CD4-positive, alpha-beta T cell (primary cell): ENCODE measurements at places on chromosomes 1 and 21. TPM values are rescaled to one million over a fixed set of nuclear protein-coding genes. Genes with fewer than 3 reads are reported as not detected.
A peak's percentile ranks its signal among the peaks of the same experiment; 100 is the strongest.

- peaks cover 5% of the 10 kb centered on the region for H3K27me3 ChIP-seq
- no peak overlapping the region for H3K27ac ChIP-seq
- no peak overlapping the region for H3K4me3 ChIP-seq
Observed at GRCh38 chr1:111833334-111833733, 77.6 kb downstream of the DDX20 start.

DNA sequence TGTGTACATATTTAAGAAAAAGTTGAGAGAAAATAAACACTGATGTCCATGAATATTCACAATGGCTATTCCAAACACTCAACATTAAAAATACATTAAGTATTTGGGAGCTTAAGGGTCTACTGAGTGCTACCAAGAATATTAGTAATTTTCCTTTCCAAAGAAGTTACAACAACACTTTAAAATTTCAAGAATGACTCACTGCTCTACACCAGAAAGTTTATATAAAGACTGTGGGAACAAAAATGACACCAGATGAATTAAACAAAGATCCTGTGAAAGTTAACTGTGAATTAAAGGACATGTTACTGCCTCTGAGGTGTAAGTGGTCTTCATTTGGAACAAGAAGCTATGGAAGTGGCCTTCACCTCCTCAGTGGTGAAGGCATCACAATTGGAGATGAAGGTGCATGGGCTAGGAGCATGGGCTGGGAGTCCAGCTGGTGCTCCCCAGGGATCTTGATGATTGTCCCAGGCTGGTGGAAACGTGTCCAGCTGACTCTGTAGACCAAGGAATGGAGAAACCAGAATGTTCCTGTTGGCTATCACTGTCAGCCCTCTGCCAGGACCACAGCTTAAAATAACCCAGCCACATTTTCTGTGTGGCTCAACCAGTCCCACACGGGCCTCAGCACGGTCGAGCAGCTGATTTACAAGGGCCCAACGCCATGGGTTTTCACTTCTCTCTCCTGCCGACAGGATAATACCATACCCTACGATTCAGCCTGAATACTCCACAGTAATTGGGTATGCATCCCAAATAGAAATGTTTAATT, 28.8 kb downstream of the TAF5L start:
- no peaks in the 10 kb centered on the region for H3K4me1 ChIP-seq
- DNase-seq: no peak
- no peak overlapping the region for H3K27ac ChIP-seq
- H3K4me3 ChIP-seq: no peak overlapping the region
- H3K27me3 ChIP-seq: no peaks in the 10 kb centered on the region

DNA sequence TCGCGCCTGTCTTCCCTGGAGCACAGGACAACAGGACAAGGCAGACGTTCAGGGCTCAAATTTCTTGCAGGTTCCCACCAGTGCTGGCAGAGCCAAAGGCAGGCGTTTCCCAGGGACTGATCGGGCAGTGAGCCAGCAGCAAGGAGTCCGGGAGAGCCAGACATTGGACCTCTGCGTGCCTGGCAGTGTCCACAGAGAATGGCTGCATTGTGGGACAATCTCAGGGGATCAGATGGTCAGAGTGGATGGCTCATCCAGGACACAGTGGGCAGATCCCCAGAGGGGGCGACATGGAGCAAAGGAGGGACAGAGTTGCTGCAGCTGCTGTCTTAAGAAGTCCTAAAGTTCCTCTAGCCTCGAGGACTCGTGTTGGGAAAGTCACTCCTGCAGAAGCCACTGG, 4.6 kb downstream of the TMEM63A start:
- no peak for DNase-seq
- no peaks in the 10 kb centered on the region for H3K27me3 ChIP-seq
- no peak overlapping the region for H3K27ac ChIP-seq
- peaks cover 89% of the 10 kb centered on the region for H3K4me1 ChIP-seq
- peaks cover 69% of the 10 kb centered on the region for H3K36me3 ChIP-seq
- H3K4me3 ChIP-seq: no peak overlapping the region

- no peak overlapping the region for H3K27ac ChIP-seq
- H3K27me3 ChIP-seq: peaks cover 30% of the 10 kb centered on the region
- no peaks in the 10 kb centered on the region for H3K4me1 ChIP-seq
Observed at GRCh38 chr1:94325377-94326302, 88.3 kb upstream of the ARHGAP29 start.

GRCh38 chr1:58922302-58923089, 138.6 kb upstream of the JUN start:
- no peak overlapping the region for H3K4me3 ChIP-seq
- peaks cover 11% of the 10 kb centered on the region for H3K4me1 ChIP-seq
- H3K27ac ChIP-seq: no peak overlapping the region

GRCh38 chr1:201142849-201143725, 11.2 kb downstream of the TMEM9 start:
- no peak overlapping the region for H3K27ac ChIP-seq
- peaks cover 56% of the 10 kb centered on the region for H3K36me3 ChIP-seq
- no peaks in the 10 kb centered on the region for H3K4me1 ChIP-seq
- H3K4me3 ChIP-seq: no peak overlapping the region

Gene AIM2
- total RNA-seq: 0.74 TPM

GRCh38 chr21:38333301-38334272, 76.8 kb downstream of the KCNJ15 start:
- DNase-seq: no peak
- H3K4me3 ChIP-seq: no peak overlapping the region
- no peaks in the 10 kb centered on the region for H3K27me3 ChIP-seq
- H3K36me3 ChIP-seq: no peaks in the 10 kb centered on the region

- H3K27ac ChIP-seq: no peak overlapping the region
- no peak overlapping the region for H3K4me3 ChIP-seq
- no peaks in the 10 kb centered on the region for H3K36me3 ChIP-seq
- DNase-seq: no peak
- no peaks in the 10 kb centered on the region for H3K4me1 ChIP-seq
Observed at GRCh38 chr1:44059664-44060355, 28.5 kb upstream of the SLC6A9 start.

DNA sequence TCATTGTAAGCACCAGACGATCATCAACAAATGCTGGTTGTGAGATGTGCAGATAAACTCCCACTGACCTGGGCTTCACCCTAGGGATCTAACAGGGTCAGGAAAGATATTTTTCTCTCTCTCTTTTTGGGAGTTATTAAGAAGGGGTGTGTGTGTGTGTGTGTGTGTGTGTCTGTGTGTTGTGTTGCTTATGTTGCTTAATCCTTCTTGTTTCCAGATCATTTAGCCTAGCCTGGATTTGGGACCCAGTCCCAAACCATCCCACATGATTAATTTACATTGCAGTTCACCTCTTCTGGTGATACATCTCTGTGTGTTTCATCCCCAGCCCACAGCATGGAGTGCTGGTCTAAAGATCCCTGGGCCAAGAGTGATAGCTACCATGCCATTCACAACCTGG, 122.8 kb upstream of the IPO9 start:
- no peak overlapping the region for H3K27ac ChIP-seq
- peaks cover 3% of the 10 kb centered on the region for H3K27me3 ChIP-seq
- DNase-seq: no peak
- no peaks in the 10 kb centered on the region for H3K36me3 ChIP-seq
- H3K4me1 ChIP-seq: no peaks in the 10 kb centered on the region
- no peak overlapping the region for H3K4me3 ChIP-seq

Gene ANGPTL1
- total RNA-seq: not detected

GRCh38 chr1:178092878-178093493, 918 bp upstream of the RASAL2 start:
- H3K27me3 ChIP-seq: peaks cover 49% of the 10 kb centered on the region
- H3K4me1 ChIP-seq: peaks cover 9% of the 10 kb centered on the region
- H3K4me3 ChIP-seq: peak overlapping the region; percentile 25

DNA sequence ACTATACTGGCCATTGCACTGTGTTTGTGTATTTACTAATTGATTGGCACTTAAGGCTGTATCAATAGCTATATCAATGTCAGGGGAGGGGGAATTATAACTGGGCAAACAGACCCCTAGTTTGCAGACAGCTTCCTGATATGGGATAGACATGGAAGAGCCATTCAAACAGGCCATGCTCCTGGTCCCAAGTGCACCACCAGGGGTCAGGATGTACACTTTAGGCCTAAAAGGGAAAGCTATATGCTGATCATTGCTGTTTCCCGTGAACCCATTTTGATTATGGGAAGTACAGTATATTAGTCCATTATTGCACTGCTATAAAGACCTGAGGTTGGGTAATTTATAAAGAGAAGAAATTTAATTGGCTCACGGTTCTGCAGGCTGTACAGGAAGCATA, 124.9 kb upstream of the BACE2 start:
- DNase-seq: no peak
- peaks cover 2% of the 10 kb centered on the region for H3K27me3 ChIP-seq
- no peaks in the 10 kb centered on the region for H3K4me1 ChIP-seq
- no peak overlapping the region for H3K4me3 ChIP-seq

DNA sequence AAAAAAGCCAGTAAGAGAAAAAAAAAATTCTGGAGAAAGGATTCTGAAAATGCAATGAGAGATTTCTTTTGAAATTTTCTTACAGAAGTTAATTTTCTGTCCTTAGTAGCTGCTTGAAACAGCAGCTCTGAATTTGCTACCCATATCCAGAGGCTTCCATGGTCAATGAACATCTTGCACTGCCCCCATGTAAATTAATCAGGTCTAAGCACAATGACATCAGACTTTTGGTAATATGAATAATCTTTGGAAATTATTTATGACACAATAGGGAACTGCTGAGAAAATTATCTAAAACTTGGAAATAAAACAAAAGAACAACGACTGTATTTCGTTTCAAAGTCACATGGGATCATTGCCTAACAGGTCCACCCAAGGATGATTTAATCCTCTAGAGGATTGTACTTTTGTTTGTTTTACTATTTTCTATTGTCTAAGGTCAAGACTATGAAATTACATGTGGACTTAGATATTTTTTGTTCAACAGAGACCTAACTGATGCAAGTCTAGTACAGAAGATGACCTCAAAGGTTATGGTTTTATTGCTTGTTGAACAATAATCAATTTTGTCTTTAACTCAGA, 312.1 kb downstream of the BACH1 start:
- H3K36me3 ChIP-seq: no peaks in the 10 kb centered on the region
- no peak overlapping the region for H3K27ac ChIP-seq
- no peaks in the 10 kb centered on the region for H3K27me3 ChIP-seq
- no peaks in the 10 kb centered on the region for H3K4me1 ChIP-seq

- DNase-seq: peak; percentile 18
- no peaks in the 10 kb centered on the region for H3K27me3 ChIP-seq
- peaks cover 14% of the 10 kb centered on the region for H3K36me3 ChIP-seq
- H3K4me1 ChIP-seq: peaks cover 16% of the 10 kb centered on the region
- peak overlapping the region; percentile 88 for H3K4me3 ChIP-seq
Observed at GRCh38 chr1:40477678-40478053, 576 bp downstream of the ZFP69 start.

Gene LHX4
- not detected for total RNA-seq

GRCh38 chr1:170010443-170010842, 64.1 kb downstream of the KIFAP3 start:
- H3K27ac ChIP-seq: no peak overlapping the region
- H3K36me3 ChIP-seq: peaks cover 9% of the 10 kb centered on the region
- H3K4me3 ChIP-seq: no peak overlapping the region

DNA sequence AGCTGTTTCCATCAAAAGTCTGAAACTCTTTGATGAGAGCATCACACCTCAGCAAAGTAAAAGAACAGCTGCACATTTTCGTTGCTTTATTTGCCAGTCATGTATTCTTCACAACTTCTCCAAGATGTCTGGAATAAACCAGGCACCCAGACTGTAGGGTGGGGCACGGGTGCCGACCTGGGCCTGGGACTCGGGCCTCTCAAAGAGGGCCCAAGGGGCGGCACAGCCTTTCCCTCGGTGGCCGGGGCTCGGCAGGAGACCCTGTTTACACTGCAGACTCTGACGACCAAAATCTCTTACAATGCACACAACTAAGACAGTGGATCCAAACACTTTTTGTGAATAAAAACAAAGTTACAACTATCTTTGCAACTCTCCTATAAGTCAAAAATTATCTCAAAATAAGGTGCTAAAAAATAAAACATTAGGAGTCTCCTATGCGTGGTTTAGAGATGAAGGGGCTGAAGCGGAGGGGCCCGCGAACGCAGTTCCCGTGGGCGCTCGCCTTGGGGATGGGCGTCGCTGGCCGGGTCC, 696 bp downstream of the LSS start:
- no peaks in the 10 kb centered on the region for H3K27me3 ChIP-seq
- no peaks in the 10 kb centered on the region for H3K36me3 ChIP-seq
- peak overlapping the region; percentile 43 for H3K27ac ChIP-seq
- no peak for DNase-seq
- peaks cover 31% of the 10 kb centered on the region for H3K4me1 ChIP-seq

GRCh38 chr1:26154750-26155149, 4.1 kb upstream of the FAM110D start:
- H3K4me1 ChIP-seq: peaks cover 5% of the 10 kb centered on the region
- H3K36me3 ChIP-seq: no peaks in the 10 kb centered on the region
- peaks cover 10% of the 10 kb centered on the region for H3K27me3 ChIP-seq
- H3K4me3 ChIP-seq: no peak overlapping the region
- no peak for DNase-seq

GRCh38 chr1:221335161-221336101, 406.5 kb downstream of the DUSP10 start:
- H3K4me1 ChIP-seq: no peaks in the 10 kb centered on the region
- H3K4me3 ChIP-seq: no peak overlapping the region
- no peaks in the 10 kb centered on the region for H3K36me3 ChIP-seq

DNA sequence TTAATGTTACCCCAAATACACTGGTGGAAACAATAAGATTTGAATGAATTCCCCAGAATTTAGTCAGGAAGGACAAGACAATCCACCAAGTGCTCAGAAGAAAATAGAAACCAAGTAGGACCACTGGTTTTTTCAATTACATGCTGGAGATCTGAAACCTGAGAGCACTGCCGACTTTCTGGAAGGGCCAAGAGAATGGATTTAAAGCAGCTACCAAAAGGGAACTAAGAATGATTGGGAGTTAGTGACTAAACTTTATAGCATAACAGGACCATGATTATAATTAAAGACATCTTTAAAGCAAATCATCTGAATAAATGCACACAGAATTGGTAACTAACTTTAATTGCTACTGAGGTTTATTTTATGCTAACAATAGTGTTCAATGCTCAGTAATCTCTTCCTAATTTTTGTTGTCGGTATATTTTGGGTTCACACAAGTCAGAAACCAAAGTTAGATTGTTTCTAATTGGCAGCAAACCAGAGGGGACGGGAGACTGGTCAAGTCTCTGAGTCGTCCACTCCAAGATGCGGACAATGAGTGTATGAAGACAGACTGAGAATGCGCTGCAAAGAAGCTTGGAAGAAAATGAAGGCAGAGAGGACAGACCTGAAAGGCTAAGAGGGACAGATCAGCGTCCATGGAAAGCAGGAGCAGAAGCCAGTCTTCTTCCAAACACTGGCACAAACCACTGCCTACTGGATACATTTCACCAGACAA, 2.3 kb upstream of the RGS13 start:
- no peak for DNase-seq
- H3K27me3 ChIP-seq: no peaks in the 10 kb centered on the region
- no peak overlapping the region for H3K4me3 ChIP-seq
- H3K27ac ChIP-seq: no peak overlapping the region
- H3K4me1 ChIP-seq: no peaks in the 10 kb centered on the region

- H3K27me3 ChIP-seq: no peaks in the 10 kb centered on the region
- H3K4me3 ChIP-seq: no peak overlapping the region
- no peak overlapping the region for H3K27ac ChIP-seq
Observed at GRCh38 chr1:183630748-183631147, 4.8 kb downstream of the ARPC5 start.

GRCh38 chr1:167981933-167982332, 45.1 kb upstream of the MPC2 start:
- H3K4me3 ChIP-seq: no peak overlapping the region
- no peak for DNase-seq
- no peak overlapping the region for H3K27ac ChIP-seq
- H3K36me3 ChIP-seq: peaks cover 16% of the 10 kb centered on the region
- H3K27me3 ChIP-seq: no peaks in the 10 kb centered on the region

Gene CA14
- total RNA-seq: not detected

- DNase-seq: no peak
- H3K4me1 ChIP-seq: no peaks in the 10 kb centered on the region
- H3K4me3 ChIP-seq: no peak overlapping the region
- no peaks in the 10 kb centered on the region for H3K27me3 ChIP-seq
- H3K27ac ChIP-seq: no peak overlapping the region
- peaks cover 18% of the 10 kb centered on the region for H3K36me3 ChIP-seq
Observed at GRCh38 chr1:9601942-9602793, 13.5 kb downstream of the TMEM201 start.
